Retinal pigment epithelial cell (primary cell): ENCODE measurements at places on chromosomes 7 and 10.

- DNase-seq = no peak
Measured at GRCh38 chr10:119715628-119716505, 10.0 kb upstream of the INPP5F start.

DNA sequence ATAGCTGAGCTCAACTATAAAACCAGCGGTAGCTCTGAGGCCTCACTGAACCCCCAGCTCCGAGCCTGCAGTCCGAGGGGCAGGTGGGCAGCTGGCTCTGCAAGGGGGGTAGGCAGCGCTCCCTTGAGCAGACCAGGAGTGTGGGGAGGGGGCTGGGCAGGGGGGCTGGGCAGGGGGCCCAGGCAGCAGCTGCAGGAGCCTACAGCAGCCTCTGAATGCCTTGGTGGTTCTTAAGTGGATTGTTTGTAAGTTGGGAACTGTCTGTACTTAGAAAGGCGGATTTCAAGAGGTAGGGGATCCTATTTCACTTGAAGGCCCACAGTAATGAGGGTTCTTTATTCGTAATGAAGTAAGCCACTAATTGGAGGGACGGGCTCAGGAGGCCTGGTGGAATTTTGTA is 72.3 kb downstream of the ICA1 start:
- DNase-seq = no peak

- DNase-seq = no peak
Measured at GRCh38 chr7:157097056-157097329, 41.7 kb upstream of the UBE3C start.

- no peak for DNase-seq
Measured at GRCh38 chr10:80767963-80768362, 230.3 kb downstream of the SH2D4B start.

GRCh38 chr7:13829231-13829630 is 160.2 kb downstream of the ETV1 start:
- no peak for DNase-seq

DNA sequence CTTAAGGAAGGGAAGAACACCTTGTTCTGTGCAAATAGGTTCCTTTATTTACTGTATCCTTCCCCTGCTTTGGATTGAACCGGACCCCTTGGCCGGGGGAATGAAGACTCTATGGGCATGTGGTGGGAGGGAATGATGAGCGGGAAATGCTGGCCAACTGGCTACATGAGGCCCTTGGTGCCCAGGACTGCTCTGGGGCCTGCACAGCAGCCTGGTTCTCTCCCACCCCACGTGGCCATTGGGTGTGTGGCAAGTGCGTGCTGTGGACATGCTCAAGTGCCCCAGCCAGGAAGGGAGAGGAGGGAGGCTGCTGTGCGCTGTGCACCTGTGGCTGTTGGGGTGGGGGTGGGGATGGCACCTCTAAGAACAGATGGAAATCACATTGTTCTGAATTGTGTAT is 917.0 kb upstream of the GHITM start:
- DNase-seq = no peak
